ENCODE measurements at places on chromosomes 2 and 18.

GRCh38 chr2:118151831-118152230, 63.6 kb downstream of the INSIG2 start:
- no peak for DNase-seq

DNA sequence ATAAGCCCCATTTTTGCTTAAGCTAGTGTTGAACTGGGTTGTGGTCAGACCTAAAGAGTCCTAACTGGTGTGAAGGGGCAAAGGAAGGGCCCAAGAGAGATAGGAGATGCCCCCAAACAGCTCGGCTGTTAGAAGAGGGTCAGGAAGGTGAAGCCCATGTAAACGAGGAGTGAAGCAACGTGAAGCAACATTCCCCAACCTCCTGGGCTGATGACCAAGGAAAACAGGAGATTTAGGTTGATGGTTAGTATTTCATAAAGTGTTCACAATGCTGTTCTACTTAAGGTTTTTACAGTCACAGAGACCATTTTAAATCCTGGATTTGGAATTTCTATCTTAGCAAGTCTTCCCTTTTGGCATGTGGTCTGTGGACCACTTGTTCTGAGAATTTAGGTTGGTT, 144.0 kb upstream of the SERPINE2 start:
- no peak for DNase-seq

DNA sequence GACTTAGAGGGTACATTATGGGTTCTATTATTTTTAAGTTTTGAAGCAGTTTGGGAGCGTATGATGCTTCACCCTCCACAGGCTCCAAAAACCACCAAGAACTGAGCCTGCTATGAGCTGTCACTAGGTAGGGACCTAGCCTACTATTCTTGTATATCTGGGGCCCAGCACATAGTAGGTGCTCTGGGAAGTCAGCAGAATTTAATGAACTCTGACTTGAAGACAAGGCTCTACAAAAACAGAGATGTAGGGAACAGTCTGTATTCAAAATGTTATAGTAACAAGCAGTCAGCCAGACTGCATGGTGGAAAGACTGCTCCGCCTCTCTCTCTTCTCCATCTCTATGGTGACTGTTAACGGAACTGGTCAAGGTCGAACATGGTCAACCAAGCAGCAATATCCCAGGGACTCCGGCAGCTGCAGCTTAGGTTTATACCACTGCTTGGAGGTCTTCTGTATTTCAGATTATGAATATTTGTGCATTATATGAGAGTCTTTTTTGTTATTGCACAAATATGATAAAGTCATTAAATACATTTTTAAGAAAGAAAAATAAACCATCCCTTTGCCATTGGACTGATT, 22.2 kb upstream of the YWHAQ start:
- DNase-seq, result no peak

DNA sequence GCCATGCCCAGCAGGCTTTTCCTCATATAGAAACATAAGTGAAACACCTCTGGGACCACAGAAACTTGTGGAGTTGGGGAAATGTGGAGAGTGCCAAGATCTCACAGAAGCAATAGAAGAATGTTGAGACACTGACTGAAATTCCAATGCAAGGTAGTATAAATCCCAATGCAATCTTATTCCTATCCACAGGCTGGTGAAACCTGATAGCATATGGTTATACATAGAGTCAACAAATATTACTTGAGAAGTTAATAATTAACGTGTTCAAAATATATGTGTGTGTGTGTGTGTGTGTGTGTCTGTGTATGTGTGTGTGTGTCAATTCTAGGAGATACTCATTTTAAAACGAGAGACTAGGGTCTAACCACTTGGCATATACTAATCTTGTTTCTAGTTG, 776.8 kb upstream of the ACVR2A start:
- no peak for DNase-seq

DNA sequence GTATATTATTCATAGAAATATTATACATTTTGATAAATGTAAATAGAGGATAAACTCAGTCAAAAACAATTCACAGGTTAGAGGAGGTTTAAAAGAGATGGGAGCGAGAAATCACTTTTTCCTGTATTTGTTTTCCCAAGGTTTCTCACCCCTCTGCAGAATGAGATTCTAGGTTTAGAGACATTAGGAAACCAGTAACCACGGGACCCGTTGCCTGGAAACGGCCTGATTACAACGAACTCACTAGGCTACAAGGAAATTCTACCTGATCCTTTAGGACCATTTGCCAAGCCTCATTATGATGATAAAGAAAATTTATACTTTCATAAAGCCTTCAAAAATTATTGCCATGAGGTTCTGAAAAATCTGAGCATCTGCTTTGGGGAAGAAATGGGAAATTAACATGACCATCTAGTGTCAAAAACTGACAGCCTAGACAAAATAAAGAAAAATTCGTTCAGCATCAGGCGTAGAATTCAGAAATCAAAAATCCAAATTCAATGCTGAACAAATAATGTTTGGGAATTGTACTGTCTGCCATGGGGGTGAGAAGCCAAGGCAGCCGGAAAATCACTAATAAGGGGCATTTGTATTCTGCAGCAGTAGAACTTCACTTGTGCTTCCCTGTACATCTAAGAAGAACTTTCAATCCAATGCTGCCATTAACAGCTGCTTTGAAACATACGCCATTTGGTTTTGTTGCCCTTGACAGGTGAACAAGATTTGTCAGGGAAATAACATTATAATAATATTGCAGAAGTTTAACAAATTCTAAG, 262.3 kb downstream of the NRXN1 start:
- no peak for DNase-seq

- DNase-seq, result no peak
These were observed 36.5 kb downstream of the AP1S3 start for GRCh38 chr2:223800908-223801307.

GRCh38 chr2:207810200-207810788, 40.6 kb upstream of the FZD5 start:
- DNase-seq, result no peak

DNA sequence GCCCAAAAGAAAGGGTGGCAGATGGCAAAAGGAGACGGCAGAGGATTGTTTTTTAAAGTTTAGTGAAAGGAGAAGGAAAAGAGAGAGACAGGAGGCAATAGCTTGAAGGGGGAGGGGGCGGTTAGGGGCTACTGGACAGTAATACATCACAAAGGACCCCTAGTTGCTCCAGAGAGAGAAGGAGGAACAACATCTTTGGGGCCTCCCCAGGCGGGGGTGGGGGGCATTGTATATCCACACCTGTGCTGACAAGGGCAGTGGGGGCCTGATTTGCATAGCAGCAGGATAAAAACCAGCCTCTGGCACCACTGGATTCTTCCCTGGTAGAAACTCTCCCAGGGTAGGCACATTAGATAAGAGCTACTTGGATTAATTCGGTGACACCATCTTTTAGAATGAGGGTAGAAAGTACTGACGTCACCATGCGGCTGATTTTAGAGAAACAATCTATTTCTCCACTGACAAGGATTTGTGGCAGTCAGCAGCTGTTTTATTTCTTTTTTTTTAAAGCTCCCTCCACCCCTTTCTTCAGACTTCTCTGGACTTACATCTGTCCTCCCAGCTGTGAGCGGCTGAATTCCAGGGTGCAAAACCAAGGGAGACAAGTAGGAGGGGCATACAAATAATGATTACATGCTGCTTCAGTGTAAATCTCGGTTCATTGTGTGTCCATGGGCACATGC, 199.8 kb upstream of the NRP2 start:
- no peak for DNase-seq
